Brain (organoid and tissue), 16 donors: ENCODE measurements at places on chromosomes 1 and 21.

DNA sequence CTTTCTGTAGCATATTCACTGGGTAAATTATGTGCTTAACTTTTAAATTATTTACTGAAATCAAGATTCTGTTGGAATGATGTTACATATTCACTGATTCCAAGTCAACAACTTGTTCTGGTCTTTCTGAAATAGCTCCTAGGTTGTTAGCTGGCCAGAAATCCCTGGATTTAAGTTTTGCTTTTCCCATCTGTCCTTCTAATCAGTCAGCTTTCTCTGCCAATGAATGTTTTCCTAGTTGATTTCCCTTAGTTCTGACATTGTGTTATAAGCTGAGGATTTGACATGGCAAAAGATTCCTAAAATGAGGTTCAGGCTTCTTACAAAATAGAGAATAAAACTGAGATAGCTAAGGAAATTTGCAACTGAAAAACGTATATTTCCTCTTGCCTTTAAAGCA lies 1479.6 kb downstream of the MRPL39 start:
- no peak for DNase-seq

- DNase-seq, result no peak
Observed at GRCh38 chr1:94672934-94673333, 131.4 kb upstream of the F3 start.

DNA sequence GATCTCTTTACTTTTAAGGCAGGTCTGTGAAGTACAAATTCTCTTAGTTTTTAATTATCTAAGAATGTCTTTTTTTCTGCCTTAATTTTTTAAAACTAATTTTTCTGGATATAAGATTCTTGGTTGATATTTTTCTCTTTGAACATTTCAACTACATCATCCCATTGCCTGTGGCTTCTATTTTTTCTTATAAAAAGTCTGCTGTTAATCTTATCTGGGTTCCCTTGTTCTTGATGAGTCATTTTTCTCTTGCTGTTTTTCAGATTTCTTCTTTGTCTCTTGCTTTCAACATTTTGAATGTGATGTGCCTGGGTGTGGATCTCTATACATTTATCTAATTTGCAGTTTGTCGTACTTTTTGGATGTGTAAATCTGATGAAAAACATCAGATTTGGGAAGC lies 525.2 kb upstream of the PBX1 start:
- DNase-seq, result no peak

- no peak for DNase-seq
Observed at GRCh38 chr1:225225681-225226080, 202.2 kb downstream of the LBR start.

DNA sequence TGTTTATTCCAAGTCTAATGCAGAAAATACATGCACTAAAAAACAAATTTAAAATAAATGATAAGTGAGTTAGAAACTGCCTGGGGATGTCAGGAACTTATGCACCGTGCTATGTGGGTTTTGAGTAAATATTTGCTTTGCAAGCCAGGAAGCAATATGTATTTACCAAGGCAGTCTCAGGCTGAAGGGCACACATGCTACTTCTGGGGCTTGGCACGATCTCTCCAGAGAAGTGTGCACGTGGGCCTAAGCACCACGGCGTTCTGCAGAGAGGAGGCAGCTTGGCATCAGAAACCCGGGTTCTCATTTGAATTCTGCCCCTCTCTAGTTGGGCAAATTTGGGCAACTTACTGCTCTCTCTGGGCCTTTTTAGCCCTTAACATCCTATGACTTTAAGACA lies 72.6 kb upstream of the ROR1 start:
- DNase-seq, result no peak

DNA sequence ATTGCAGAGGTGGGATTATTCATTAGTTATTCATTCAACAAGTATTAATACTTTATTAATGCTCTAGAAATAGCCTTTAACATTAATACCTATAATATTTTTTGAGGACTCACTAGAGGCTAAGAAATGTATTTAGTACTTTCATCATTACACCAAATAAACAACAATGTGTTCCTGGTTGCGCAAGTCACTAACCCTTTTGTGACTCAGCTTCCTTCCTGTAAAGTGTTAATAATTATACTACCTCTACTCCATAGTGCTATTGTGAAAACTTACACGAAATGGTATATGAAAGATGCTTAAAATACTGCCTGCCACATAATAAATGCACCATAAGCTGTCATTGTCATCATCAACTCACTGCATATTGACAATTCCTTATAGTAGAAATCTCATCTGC lies 431.0 kb downstream of the DPYD start:
- no peak for DNase-seq

DNA sequence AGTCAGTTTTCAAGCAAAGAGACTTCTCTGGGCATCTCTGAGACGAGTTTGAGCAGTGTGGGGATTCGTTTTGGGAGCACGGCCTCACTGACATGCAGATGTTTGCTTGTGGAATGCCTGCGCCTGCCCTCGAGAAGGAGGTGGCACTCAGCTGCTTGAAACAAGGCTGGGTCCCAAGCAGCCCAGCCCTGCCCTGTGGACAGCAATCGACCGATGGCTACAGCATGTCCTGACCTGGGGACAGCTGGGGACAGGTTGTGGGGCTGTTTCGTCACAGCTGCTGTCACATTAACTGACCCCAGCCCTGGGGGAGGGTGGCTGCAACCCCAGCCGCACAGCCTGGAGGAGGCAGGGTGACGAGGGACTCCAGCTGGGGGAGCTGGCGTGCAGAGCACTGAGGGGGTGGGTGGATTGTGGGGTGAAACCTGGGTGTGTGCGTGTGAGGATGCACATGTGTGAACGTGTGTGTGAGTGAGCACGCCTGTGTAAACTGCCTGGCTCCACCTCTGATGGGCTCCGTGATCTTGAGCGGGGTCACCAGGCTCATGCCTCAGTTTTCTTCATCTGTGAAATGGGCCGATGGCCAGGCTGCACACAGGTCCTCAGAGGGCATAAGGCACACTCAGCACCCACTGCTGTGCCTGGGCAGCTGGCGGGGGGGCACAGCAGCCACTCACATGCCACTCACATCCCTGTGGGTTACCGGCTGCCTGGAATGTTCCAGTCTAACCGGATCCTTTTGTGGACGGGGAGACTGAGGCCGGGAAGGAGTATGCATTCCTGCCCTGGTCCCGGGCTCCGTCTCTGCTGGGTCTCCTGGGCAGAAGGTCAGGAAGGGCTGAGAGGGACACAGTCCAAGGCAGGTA lies 49.3 kb downstream of the COL18A1 start:
- no peak for DNase-seq

- no peak for DNase-seq
Observed at GRCh38 chr1:153507926-153508583, 27.7 kb downstream of the S100A6 start.

DNA sequence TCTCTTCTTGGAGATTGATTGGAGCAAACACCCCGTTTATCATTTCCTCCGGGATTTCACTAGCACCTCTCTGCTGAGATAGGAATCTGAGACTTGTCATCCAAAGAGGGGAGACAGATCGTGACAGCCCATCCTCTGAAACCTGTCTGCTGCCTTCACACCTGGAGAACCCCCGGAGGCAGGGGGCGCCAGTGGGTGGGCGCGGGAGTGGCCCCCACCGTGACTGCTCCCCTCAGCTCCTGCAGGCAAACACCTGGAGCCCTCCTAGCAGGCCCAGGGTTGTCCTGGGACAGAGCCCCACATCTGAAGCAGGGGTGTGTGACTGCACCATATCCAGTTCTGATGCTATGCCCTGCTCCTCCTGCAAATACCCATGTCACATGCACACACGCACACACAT lies 209.5 kb upstream of the POU3F1 start:
- DNase-seq, result no peak

DNA sequence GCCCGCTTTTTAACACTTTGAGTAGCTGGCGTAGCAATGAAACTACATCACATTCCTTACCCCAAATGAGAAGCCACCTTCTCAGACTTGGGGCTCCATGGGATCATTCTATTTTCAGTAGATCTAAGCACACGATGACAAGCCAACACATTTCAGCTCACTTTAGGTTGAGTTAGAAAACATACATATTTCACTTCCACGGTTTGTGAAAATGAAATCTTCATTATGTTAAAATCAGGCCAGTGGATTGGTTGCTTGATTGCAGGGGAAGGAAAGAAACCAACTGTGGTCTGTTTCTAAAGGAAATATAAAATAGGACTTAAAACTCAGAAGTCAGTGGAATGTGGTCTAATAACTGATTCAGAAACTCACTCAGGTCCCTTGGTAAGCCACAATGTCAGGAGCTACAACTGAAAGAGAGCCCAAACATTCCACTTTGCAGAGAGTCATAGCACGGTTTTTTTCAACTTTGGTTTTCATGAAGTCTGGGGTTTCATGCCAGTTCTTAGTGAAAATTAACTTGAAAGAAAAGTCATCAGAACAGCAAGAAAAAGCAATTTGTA lies 82.3 kb upstream of the TIAM1 start:
- DNase-seq, result no peak

GRCh38 chr1:67675800-67676199 lies 9.2 kb upstream of the GADD45A start:
- DNase-seq, result peak; percentile 36

GRCh38 chr1:59390307-59390706 lies 93.4 kb downstream of the FGGY start:
- no peak for DNase-seq

DNA sequence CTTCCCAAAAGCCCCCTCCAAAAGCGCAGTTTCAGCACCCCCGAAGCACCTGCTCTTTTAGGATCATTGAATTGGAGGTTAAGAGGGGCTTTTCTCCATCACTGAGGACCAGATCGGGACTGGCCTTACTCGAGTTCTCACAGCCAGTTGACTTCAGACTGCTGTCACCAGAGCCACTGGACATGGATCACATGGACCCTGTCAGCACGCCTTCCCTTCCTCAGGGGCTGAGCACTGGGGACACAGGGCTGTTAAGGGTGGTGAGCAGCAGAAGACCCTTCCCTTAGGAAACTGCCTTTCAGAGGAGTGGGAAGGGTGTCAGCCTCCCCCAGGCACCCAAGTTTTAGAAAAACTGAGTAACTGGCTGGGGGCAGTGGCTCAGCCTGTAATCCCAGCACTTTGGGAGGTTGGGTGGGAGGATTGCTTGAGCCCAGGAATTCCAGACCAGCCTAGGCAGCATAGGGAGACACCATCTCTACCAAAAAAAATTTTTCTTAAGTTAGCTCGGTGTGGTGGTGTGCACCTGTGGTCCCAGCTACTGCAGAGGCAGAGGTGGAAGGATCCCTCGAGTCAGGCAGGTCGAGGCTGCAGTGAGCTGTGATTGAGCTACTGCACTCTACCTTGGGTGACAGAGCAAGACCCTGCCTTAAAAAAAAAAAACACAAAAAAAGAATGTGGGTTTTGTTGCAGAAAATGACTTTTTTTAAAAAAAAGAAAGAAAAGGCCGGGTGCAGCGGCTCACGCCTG lies 584 bp upstream of the FGR start:
- DNase-seq, result no peak

DNA sequence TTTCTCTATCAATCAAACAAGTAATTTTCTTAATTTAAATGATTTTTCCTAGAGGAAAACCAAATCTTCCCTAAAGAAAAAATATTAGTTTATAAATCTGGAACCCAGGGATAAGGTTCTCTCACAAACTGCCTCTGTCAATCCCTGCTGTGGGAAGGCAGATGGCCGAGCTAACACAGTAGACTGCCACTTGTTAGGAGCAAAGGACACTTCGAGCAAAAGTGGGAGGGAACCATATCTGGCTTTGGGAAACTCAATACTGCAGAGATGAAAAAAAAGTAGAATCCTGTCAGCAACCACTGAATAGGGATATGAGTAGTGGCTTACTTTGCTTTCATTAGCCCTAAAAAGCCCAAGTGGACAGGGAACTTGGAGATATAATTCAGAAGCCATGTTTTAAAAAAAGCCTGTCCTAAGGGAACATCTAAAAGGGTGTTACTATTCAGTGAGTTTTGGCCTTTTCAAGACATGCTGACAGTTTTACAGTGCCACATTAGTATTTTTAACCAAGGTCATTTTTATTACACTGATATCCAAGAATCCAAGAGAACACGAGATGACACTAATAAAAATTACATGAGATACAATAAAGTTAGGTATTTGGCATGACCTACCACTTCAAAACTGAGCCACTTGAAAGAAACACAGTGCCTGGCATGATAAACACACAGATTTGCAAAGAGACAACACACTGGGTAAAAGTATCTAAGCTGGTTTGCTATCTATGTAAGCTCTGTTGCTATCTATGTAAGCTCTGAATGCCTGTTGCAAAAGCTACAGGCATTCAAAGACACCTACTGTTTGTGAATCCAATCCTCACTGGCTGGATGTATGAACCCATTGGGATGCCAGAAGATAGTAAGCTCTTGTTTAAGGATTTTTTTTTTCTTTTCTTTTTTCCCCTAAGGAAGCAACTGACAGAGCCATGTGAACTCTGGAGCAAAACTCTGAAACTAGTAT lies 21.4 kb downstream of the TEX38 start:
- DNase-seq, result peak; percentile 14

- DNase-seq, result peak; percentile 86
Observed at GRCh38 chr1:60621368-60621851, 461.0 kb upstream of the NFIA start.
